ENCODE measurements at places on chromosomes 7 and 10.

DNA sequence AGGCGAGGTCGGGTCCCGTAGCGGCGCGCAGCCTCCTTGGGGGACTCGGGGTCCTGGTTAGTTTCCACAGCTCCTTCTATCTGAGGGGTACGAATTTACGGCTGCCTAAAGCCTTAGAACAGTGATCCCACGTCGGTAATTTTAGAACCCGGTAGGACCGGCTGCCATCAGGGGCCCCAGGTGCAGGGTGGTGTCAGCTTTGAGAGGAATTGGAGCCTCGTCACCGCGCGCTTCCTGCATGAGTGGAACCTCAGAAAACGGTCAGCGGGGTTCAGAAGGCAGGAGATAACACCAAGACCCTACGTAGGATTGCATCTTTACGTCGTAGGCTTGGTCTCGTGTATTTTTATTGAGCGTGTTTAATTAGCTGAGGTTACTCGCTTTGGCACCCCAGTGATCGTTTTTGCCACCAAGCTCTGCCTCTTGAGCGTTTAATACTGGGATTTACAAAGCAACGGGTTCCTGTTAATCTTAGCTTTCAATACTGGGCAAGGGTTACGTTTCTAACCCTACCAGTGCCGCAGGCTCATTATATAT is 443 bp downstream of the RNF32 start:
- DNase-seq, result peak; percentile 51

DNA sequence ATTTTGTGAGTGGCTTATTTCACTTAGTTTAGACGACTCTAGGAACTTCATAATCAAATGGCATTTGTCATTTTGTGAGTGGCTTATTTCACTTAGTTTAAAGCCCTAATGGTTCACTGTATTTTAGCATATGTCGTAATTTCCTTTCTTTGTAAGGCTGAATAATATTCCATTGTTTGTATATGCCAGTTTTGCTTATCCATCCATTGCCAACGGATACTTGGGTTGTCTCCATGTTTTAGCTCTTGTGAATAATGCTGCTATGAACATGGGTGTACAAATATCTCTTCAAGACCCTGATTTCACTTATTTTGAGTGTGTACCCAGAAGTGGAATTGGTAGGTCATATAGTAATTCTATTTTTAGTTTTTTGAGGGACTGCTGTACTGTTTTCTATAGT is 31.8 kb downstream of the DOCK1 start:
- DNase-seq, result no peak

DNA sequence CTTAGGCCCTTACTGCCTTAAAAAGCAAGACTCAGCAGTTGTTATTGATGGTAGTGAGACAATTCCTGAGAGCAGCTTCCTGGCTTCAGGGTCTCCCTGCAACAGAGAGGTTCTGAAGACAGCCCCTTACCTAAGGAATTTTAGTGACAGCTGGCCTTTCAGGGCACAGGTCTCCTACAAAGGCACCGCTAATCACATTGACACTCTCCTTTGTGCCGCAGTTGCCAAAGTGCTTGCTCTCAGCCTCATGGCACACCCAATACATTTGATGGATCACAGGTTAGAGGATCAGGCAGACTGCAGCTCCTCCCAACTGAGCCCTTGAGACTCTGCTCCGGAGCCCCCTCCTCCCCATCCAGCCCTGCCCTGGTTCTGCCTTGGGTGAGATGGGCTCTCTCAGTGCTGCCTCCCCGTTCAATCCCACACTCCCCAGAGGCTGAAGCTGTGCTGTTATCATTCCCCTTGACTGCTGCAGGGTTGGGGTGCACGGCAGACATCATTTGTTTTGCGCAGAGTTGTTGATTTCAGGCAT is 198.2 kb downstream of the EMX2 start:
- DNase-seq, result no peak

DNA sequence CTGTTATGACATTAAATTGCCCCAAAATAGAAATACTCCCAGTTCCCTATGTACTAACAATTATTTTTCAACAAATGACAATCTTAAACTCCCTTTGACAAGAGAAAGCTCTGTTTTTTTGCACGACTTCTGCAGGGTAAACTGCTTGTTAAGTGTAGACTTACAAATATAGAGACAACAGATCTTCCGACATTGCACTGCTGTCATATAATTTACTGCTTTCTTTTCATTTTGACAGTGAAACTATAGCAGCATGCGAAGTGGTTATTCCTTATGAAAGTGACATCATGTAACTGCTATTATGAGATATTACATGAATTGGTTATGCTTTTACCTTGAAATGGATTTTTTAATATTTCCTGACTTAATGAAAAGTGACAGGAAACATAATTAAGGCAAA is 659.9 kb downstream of the SDK1 start:
- no peak for DNase-seq

DNA sequence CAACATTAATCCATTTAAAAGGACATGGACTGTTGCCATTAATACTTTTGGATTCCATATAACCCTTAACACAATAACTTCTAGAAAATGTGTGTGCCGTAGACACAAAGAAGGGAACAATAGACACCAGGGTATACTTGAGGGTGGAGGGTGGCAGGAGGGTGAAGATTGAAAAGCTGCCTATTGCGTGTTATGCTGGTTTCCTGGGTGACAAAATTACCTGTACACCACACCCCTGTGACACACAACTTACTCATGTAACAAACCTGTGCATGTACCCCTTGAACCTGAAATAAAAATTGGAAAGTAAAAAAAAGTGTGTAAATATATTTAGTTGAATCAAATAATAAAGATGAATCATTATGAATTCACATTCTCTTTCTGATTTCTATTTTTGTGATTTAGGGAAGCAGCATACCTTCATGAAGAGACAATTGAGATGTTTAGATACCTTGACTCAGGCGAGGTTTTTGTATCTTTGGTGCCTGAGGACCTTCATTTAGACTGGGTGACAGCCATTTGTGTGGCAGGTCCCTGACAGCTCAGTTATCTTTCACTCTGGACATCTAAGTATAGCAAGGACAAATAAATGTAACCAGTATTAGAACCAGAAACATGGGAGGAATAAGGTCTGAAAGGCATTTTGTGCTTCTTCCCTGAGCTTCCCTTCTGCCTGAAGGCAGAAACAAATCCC is 28.7 kb downstream of the GIMAP8 start:
- peak; percentile 79 for DNase-seq

DNA sequence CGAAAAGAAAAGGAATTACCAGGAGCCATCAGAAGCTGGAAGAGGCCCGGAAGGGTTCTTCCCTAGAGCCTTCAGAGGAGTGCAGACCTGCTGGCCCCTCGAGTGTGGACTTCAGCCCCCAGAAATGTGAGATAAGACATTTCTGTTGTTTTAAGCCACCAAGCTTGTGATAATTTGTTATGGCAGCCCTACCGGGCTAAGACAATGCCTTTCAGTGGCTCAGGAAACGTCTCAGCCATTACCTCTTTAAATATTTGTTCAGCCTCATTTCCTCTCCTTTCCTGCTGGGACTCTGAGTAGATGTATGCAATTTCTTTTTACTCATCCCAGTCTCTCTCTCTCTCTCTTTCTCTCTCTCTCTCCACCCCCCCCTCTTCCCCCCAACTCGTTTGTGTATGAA is 174.7 kb upstream of the GRB10 start:
- DNase-seq, result no peak
